Activated CD4-positive, alpha-beta T cell treated with anti-CD3 and anti-CD28 coated beads, Interleukin-2, amount 50 U/mL, for 24 hours (primary cell): ENCODE measurements at places on chromosomes 12 and 14.

GRCh38 chr12:7142056-7142644, 12.0 kb downstream of the CLSTN3 start:
- no peak for DNase-seq

DNA sequence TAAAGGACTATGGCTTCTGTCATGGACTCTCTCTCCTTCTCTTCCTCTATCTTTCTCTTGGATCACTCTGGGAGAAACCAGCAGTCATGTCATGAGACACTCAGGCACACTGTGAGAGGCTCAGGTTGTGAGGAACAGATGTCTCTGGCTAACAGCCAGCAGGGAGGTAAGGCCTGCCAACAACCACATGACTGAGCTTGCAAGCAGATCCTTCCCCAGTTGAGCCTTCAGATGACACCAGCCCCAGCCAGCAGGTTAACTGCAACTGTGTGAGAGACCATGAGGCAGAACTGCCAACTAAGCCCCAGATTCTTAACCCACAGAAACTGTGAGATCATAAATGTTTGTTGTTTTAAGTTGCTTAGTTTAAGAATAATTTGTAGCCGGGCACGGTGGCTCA, 90.6 kb downstream of the VCPKMT start:
- DNase-seq: no peak

- DNase-seq: no peak
Measured at GRCh38 chr12:3990501-3991280, 117.5 kb upstream of the PARP11 start.

DNA sequence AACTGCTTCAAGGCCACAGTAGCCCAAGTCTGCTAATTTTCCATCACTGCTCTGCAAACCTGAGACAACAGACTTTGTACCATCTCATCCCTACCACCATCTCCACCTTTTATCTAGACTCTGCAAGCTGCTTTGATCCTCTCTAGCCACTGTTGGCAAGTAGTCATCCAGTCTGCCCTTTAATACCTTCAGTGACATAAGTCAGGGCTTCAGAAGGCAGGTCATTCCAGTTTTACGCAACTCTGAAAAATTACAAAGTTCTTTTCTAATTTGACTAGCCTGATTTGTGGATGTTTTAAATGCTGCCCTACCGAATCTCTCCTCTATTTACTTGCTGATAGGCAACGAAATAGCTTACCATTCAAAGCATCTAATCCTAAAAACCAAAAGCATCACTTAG, 2.8 kb downstream of the FERMT2 start:
- DNase-seq: no peak

DNA sequence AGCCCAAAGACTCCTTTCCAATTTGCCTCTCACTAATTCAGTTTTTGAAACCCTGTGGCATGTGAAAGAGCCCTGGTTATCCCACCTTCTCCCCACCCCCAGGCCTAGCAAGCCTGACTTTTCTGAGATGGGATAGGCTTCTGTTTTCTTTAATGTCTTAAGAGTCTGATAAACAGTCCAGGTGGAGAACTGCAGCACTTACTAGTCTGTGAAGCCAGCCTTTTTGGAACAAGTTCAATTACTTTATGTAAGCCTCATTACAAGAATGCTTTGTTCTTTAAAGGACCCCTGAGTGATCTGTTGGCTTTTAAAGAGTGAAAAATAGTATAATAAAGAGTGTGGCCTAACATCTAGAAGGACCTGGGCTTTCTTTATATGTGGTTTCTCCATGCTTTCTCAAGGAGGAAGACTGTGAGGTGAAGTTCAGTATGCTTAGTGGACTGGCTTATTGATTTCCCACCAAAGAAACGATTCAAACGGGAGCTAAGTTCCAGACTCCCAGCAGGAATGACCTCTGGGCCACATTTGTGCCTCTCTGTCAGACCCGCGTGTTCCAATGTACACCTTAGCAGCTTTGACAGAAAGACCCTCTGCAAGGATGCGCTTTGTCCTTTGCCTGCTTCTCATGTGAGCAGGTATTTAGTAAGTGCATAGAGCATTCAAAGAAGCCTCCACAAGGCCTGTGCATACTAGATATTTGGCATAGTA, 129.5 kb downstream of the DAAM1 start:
- DNase-seq: no peak

GRCh38 chr12:108980831-108981618, 39.8 kb downstream of the SVOP start:
- no peak for DNase-seq

GRCh38 chr14:35964697-35965286, 138.7 kb downstream of the BRMS1L start:
- DNase-seq: no peak

DNA sequence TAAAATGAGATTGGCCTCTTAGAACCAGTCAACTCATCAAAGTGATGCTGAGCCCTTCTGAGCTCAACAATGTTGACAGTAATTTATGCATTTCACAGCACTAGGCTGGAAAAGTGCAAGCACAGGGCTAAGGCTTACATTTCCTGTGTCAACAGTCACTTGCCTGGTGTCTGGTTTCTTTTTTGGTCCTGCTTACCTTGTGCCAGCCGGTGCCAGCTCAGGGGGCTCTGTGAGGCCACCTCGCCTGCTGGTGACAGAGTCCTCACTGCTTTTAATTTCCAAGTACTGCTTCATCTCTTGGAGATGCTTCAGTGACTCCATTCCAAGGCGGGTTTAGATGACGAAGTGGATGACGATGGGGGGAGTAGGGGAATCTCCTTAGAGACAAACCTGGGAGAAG, 53.1 kb upstream of the KCNA1 start:
- DNase-seq: no peak

DNA sequence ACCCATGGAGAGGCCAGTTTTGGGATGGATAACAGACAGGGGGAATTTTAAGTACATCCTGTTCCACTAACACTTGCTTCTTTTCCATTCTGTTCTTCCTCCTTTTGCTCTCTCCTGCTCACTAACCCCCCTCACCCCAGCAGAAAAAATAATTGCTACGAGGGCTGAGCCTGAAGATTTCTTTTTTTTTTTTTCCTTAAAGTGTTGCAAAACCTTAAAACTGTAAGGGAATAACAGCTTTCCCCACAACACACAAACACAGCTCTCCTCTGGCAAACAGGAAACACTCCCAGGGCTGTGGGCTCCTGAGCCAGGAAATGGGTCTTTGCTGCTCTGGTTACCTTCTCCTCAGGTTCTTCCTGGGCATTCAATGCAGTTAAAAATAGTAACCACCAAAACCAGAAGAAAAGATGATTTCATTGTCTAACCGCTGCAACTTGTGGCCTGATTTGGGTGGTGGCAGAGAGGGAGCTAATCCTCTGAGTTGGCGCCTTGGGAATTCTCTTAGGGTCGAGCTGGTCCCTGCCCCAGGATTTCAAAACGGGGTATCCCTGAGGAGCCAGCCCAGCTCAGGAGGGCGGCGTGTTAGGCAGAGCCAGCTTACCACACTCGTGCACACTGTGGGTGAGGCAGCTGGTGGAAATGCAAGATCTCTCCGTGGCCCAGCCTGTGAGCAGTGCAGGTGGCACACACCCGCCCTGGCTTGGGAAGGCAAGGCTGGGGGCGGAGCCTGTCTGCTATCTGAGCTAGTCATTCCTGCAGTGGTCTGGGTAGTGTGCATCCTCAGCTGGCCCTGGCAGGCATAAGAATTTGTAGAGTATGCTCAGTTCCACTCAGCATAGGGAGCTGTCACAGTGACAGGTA, 17.1 kb upstream of the EMP1 start:
- peak; percentile 32 for DNase-seq

- DNase-seq: no peak
Measured at GRCh38 chr12:6768990-6769389, 2.8 kb downstream of the PTMS start.

DNA sequence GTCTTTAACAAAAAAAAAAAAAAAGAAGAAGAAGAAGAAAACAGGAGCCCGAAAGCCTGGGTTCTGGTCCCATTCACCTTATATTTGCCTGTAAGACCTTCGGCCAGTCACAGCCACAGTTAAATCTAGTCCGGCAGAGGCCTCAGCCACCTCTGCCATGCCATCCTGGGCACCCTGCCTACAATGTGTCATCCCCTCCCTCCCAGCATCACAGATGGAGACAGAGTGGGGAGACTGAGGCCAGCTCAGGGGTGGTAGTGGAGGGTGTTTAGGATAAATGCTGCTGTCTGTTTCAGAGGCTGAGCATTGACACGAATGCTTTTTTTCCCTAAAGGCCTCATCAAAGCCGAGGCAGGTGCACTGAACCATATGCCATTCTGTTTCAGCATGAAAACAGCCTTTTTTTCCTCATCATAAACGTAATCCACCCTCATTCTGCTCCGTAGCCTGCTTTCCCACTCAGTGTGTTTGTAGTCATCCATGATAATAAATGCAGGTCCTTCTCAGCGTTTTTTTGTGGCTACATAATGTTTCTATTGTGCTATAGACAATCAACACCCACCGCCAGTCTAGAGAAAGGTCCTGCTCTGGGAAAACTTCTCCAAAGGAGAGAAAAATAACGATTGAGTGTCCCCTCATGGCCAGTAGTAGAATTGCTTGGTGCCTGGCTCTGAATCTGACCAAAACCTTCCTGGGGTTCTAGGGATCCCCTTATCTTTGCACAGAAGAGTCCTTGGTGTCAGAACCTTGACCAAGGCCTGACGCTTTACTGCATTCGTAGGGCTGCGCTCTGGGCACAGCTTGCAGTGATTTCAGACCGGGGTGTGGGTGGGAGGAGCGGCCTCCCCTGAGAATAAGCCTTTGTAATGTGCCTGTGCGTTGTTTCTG, 41.1 kb upstream of the TSPAN9 start:
- DNase-seq: no peak

DNA sequence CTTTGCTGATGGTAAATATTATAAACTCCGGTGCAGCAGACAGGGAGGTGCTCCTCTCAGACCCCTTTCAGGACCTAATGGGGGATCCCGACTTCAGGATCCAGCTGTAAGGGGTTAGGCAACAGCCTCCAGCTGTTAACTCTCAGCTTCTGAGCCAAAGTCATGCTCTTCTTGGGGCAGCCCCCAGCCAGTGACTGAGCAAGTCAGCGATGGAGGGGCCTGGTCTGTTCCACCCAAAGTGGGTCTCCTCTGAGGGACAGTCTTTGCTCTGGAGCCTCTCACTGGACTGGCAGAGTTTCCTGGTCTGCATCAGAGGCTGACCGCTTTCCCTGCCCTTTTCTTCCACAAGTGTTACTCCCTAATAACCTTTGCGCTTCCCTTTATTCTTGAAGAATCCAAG, 184.2 kb upstream of the DIO3 start:
- no peak for DNase-seq

DNA sequence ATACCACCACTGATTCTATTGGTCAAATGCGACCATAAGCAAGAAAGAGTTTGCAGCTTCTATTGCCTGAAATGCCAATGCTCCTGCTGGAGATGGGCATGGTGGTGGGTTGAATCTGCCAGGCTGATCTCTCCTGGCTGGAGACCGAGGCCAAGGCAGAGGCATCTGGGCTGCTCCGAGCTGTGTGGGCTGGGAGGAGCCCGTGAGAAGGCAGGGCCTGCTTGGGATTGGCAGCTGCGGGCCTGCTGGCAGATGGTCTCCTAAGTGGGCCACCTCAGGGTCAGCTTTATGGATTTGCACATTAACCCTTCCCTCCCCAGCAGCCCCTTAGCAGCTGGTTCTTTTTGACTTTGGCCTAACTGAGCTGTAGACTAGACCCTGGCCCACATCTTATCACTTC, 25.4 kb downstream of the SRRM4 start:
- DNase-seq: no peak

- no peak for DNase-seq
Measured at GRCh38 chr12:121939186-121939585, 20.8 kb downstream of the CFAP251 start.
